ENCODE measurements at places on chromosomes 5 and 9. TPM values are rescaled to one million over a fixed set of nuclear protein-coding genes. Genes with fewer than 3 reads are reported as not detected.

GNA14 gene
- polyA plus RNA-seq, result 3.8 TPM

FKTN gene
- 1.4 TPM for polyA plus RNA-seq

DNA sequence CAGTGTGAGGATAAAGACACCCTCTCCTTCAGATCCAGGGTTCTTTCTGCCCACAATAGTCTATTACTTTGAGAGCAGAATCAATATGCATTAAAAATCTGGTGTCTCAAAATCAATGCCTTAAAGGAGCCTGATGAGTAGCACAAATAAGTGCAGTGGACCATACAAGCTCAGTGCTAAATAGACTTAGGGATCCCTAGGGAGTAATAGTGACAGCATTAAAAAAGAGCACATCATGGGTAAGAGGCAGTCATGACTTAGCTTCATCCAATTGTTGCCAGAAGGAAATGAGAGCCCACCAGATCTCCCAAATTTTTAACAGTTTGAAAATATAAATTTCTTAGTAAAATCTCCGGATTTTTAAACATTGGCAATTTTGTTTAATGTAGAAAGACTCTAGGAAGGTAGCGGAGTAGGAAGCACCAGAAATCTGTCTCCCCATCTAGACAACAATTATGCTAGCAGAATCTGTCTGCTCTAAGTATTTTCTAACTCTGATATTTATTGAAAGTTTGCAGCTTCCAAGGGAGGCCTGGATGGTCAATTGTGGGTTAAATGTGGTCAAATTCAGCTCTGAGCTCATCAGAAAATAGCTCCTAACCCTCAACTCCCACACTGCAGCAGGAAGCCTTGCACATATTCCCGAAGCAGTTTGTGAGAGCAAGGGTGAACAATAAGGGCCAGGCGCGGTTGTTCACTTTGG lies 443.9 kb downstream of the TLE1 start:
- H3K27me3 ChIP-seq, result no peaks in the 10 kb centered on the region
- no peaks in the 10 kb centered on the region for H3K4me1 ChIP-seq
- no peak overlapping the region for H3K4me3 ChIP-seq
- no peak for DNase-seq
- H3K36me3 ChIP-seq, result no peaks in the 10 kb centered on the region

DNA sequence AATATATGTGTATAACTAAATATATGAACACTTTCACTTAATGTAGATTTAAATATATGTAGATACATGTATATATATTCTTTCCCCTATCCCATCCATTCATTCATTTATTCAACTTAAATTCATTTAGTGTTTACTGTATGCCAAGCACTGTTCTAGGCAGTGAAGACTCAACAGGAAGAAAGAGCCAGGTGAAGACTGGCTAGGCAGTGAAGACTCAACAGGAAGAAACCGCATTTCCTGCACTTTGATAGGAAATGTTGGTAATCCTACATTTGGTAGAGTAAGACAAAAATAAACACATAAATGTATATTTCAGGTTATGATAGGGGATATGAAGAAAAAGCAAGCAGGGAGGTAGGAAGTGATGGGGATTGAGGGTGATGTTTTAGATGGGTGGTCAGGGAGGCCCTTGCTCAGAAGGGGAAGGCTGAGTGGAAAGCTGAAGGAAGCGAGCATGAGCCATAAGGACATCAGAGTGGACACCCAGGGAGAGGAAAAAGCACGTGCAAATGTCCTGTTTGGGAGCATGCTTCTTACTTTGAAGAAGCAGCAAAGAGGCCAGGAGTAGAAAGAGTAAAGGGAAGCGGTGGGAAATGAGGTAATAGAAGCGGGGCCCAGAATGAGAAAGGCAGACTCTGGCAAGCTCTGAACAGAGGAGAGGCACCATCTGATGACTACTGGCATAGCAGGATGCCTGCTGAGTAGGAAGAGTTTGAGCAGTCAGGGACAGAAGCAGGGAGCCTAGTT lies 227.8 kb upstream of the MAP3K1 start:
- DNase-seq, result no peak
- no peak overlapping the region for H3K27ac ChIP-seq
- no peak overlapping the region for H3K4me3 ChIP-seq
- H3K36me3 ChIP-seq, result no peaks in the 10 kb centered on the region

DNA sequence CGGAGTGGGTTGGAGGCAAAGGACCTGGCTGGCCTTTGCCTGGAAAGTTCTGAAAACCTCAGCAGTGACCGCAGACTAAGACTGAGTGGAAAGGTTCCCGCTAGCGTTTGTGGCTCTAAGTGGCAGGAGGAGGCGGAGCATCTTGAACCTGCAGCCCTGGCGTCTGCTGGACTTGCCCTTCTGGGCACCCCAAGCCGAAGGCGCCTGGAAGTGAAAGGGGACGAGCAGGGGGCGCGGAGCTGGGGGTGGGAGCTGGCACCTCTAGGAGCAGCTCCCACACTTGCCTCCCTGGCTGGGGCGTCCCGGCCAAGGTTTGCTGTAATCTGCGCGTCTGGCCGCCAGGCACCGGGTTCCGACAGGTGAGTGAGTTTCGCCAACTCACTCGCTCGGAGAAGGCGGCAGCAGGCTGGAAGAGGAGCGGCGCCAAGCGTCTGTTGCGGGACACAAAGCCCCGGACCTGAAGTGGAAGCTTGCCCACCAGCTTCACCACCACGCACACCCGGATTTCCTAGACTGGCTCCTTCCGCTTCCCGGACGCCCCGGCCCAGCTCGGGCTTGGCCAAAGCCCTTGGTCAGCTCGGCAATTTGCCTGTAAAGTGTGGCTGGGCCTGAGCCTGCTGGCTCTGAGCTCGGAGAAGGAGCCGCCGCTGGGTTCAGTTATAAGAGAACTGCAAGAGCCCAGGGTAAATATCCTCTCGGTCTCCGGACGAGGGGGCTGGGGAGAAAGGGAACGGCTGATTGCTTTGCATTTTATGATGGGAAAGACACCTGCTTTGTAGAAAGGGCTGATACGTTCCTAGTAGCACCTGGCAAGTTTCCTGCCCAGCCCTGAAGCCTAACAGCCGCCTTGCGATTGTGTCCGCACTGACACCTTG lies at the start of gene GNA14:
GNA14 (minus strand) TSS at position 89 of the 875 bp plus-strand sequence. CDS start 529 bp downstream, outside the sequence.
- DNase-seq, result peak; percentile 75
- peaks cover 2% of the 10 kb centered on the region for H3K4me1 ChIP-seq
- H3K36me3 ChIP-seq, result no peaks in the 10 kb centered on the region

DNA sequence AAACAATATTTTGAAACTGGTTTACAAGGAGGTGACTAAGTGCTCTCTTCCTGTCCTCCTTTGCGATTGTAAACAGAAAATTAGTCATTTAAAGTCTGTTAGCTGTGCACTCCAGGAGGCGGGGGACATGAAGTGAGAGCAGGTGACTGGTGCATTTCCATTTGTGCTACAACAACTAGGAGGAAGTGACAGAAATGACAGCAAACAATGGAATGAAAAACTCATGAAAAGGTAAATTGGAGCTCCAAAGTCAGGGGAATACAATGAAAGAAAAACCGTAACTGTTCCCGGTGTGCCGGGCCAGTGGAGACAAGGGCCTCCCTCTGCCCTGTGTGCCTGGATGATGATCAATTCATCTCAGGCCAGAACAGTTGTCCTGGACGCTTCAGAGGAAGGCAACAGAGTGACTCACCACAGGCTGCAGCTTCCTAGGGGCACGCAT lies 439.9 kb downstream of the GADD45G start:
- no peak overlapping the region for H3K4me3 ChIP-seq
- no peak overlapping the region for H3K27ac ChIP-seq
- H3K4me1 ChIP-seq, result no peaks in the 10 kb centered on the region
